ENCODE measurements at places on chromosomes 13 and 19.

GRCh38 chr13:80235166-80235966, 105.6 kb downstream of the SPRY2 start:
- no peaks in the 10 kb centered on the region for H3K27me3 ChIP-seq
- peaks cover 1% of the 10 kb centered on the region for H3K4me1 ChIP-seq
- no peak overlapping the region for H3K27ac ChIP-seq
- no peak overlapping the region for H3K4me3 ChIP-seq

DNA sequence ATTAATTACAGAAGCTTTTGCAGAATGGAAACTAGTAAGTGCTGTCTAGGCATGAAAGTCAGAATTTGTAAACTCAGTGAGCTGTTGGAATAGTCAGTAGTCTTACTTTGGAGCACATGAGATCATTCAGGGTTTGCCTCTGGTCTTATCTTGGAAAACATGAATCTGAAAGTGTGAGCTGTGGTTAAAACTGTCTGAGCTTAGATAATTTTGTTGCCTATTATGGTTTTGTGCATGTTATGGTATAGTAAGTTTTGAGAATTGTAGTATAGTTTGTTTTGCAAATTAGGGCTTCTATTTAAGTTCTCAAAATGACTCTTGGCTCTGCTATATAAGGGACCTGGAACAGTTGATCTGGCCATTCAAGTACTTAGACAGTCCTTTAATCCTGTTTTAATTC, 53.7 kb upstream of the TRPC4 start:
- no peak overlapping the region for H3K4me3 ChIP-seq
- H3K27ac ChIP-seq, result no peak overlapping the region
- H3K36me3 ChIP-seq, result no peaks in the 10 kb centered on the region
- no peaks in the 10 kb centered on the region for H3K4me1 ChIP-seq
- no peak for DNase-seq

GRCh38 chr13:101035119-101035620, 360.6 kb upstream of the TMTC4 start:
- H3K4me3 ChIP-seq, result no peak overlapping the region
- no peak for DNase-seq
- no peaks in the 10 kb centered on the region for H3K36me3 ChIP-seq
- no peaks in the 10 kb centered on the region for H3K27me3 ChIP-seq
- H3K4me1 ChIP-seq, result no peaks in the 10 kb centered on the region

DNA sequence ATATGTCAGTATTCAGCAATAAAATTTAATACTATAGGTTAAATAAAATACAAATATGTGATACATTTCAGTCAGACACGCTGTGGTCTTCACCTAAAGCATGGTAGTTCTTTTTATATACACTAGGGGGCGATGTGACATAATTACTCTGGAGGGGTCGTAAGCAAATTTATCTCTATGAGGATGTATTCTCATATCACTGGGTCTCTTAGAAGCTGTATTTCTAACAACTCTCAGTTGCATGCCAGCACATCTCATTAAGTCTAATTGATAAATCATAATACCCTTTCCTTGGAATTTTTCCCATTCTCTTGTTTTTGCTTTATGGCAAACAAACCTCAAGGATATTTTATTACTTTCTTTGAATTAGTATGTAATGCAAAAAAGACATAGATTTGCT, 3.9 kb upstream of the PCDH17 start:
- no peak for DNase-seq
- no peaks in the 10 kb centered on the region for H3K36me3 ChIP-seq
- peaks cover 5% of the 10 kb centered on the region for H3K27me3 ChIP-seq

GRCh38 chr13:75825594-75825993, 189.5 kb downstream of the LMO7 start:
- no peak overlapping the region for H3K4me3 ChIP-seq
- H3K27me3 ChIP-seq, result no peaks in the 10 kb centered on the region
- no peak overlapping the region for H3K27ac ChIP-seq
- H3K4me1 ChIP-seq, result no peaks in the 10 kb centered on the region

DNA sequence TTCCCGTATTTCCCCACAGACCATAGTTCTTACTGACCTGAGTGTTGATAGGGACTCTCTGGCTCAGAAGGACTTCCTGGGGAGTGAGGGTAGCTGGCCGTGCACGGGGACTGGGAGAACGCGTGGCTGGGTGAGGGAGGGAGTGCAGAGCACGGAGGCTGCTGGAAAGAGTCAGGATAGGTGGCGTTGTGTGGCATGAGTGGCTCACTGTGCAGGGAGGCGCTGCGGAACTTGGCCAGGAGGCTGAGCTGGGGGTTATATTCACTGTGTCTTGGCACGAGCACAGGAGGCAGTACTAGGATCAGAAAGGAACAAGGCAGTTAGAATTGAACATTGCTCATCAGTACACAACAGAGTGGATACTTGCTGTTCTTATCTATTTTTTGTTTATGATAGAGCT, 47.4 kb downstream of the SMAD9 start:
- no peak overlapping the region for H3K27ac ChIP-seq
- no peak for DNase-seq
- H3K27me3 ChIP-seq, result no peaks in the 10 kb centered on the region
- H3K4me1 ChIP-seq, result no peaks in the 10 kb centered on the region
- no peak overlapping the region for H3K4me3 ChIP-seq

DNA sequence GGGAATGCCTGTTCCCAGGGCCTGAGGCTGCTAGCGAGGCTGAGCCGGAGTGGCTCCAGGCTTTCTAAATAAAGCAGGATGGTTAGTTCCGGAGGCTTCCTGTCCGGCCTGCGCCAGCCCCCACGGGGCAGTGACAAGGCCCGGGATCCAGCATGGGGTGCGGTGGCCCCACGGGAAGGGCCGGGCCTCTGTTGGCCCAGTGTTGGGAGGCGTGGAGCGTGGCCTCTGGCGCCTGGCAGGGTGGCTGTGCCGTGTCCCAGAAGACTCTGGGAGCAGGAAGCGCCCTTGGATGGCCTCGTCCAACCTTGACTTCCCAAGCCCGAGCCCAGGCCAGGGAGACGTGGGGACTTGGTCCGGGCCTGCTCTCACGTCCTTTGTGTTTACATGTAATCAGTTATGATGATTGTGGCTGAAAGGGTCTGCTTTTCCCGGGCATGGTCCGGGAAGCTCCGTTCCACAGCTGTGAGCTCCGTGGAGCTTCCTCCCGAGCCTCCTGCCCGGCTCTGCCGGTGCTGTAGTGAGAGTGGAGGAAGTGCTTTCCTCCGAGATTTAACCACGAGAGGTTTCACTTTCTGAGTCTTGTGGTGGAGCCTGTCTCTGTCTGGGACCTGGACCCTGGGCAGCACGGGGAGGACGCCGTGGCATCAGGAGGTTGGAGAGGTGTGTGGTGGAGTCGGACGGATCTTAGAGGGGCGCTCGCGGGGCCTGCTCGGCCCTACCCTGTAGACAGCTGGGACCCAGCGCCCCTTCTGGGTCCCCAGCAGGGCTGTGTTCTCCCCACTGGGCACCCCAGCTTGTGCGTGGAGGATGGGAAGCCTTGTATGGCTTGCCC, 4.6 kb downstream of the GNA11 start:
- no peak overlapping the region for H3K4me3 ChIP-seq
- H3K36me3 ChIP-seq, result no peaks in the 10 kb centered on the region
- no peak overlapping the region for H3K27ac ChIP-seq
- H3K27me3 ChIP-seq, result no peaks in the 10 kb centered on the region
- H3K4me1 ChIP-seq, result peaks cover 9% of the 10 kb centered on the region
- DNase-seq, result no peak

- H3K27ac ChIP-seq, result no peak overlapping the region
- H3K4me1 ChIP-seq, result no peaks in the 10 kb centered on the region
- H3K36me3 ChIP-seq, result no peaks in the 10 kb centered on the region
- H3K27me3 ChIP-seq, result no peaks in the 10 kb centered on the region
These were observed 8.3 kb upstream of the ZNF14 start for GRCh38 chr19:19741184-19741583.

- no peak for DNase-seq
- H3K4me3 ChIP-seq, result no peak overlapping the region
- H3K36me3 ChIP-seq, result peaks cover 73% of the 10 kb centered on the region
These were observed 27.7 kb downstream of the CCDC8 start for GRCh38 chr19:46385636-46386035.

DNA sequence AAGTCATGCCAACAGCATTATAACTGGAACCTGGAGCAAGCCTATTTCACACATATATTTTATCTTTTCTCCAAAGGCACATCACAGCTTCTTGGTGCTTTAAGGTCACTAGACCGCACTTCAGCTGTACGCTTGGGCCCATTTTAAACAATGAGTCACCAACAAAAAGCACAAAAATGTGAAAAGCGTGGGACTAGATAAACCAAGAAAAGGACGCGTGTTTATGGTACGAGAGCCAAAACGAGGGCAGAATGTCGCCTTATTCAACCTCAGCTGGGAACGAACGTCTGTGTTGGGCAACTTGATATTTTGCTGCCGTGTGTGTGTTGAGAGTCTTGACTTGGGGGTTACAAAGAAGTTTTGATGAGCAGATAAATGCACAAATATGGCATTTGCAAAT, 9.2 kb upstream of the EHD2 start:
- no peaks in the 10 kb centered on the region for H3K27me3 ChIP-seq
- peak; percentile 66 for DNase-seq
- no peaks in the 10 kb centered on the region for H3K4me1 ChIP-seq

GRCh38 chr19:10379880-10380312, 476 bp downstream of the TYK2 start:
- peak overlapping the region; percentile 89 for H3K4me3 ChIP-seq
- no peak for DNase-seq
- peaks cover 3% of the 10 kb centered on the region for H3K4me1 ChIP-seq
- peak overlapping the region; percentile 51 for H3K27ac ChIP-seq
- H3K36me3 ChIP-seq, result peaks cover 14% of the 10 kb centered on the region

DNA sequence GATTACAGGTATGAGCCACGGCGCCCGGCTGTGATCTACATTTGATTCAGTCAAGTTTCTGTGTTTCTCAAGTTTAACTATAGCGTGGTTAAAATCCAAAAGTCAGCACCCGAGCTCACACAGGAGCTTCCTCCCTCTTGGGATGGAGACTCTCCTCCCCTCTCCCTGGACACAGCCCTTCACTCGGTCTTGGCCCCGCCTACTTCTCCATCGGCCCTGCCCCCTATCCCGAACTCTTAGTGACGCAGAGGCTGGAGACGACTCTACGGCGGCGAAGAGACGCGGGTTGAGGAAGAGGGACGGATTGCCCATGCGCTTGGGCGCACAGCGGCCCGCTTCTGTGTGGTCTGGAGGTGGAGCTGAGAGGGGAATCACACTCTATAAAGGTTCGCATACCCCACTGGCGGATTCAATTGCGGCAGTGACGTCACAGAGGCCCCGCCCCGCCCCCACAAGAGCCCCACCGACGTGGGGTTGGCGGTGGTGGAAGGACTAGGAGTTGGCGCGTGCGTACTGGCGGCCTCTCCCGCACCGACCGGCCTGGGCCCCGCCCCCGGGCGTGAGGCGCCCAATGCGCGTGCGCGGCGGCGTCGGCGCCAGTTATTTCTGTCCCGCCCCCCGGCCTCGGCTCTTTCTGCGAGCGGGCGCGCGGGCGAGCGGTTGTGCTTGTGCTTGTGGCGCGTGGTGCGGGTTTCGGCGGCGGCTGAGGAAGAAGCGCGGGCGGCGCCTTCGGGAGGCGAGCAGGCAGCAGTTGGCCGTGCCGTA, at the start of gene TRIM28:
TRIM28 (plus strand) TSS at position 239 of the 765 bp plus-strand sequence. CDS start 694 bp downstream, outside the sequence.
- DNase-seq, result peak; percentile 98
- peaks cover 4% of the 10 kb centered on the region for H3K27me3 ChIP-seq
- H3K36me3 ChIP-seq, result peaks cover 30% of the 10 kb centered on the region
- H3K4me1 ChIP-seq, result peaks cover 7% of the 10 kb centered on the region
